T-helper 9 cell (primary cell): ENCODE measurements at places on chromosomes 7 and 10.

- DNase-seq = no peak
Measured at GRCh38 chr10:5765617-5766016, 47.6 kb downstream of the GDI2 start.

DNA sequence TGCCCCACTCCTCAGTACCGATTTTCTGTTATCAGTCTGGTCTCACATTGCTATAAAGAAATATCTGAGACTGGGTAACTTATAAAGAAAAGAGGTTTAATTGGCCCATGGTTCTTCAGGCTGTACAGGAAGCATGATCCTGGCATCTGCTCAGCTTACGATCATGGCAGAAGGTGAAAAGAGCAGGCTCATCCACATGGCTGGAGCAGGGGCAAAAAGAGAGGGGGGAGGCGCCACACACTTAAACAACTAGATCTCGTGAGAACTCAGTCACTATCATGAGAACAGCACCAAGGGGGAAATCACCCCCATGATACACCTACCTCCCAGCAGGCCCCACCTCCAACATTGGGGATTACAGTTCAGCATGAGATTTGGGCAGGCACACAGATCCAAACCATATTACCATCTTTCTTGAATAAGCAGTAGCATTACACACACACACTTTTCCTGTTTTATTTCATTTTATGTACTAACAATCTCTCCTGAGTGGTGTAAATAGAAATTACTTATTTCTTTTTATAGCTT is 53.3 kb downstream of the TRIM24 start:
- DNase-seq = no peak

DNA sequence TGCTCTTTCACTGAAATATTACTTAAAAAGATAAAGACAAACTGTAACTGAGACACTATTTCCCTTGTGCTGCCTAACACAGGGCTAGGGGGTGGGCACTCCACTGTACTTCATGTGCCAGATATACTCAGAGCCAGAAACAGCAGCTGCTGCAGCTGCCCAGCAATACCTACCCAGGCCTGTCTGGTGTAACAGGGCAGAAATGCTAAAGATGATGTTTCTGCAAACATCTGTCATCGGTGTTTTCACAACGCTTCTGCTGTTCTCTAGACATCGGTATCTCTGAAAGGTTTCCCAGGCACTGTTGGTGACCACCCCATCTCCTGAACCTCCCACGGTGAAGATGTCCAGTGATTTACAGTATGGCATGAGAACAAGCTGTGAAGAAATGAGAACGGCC is 42.7 kb downstream of the LAMB1 start:
- no peak for DNase-seq

DNA sequence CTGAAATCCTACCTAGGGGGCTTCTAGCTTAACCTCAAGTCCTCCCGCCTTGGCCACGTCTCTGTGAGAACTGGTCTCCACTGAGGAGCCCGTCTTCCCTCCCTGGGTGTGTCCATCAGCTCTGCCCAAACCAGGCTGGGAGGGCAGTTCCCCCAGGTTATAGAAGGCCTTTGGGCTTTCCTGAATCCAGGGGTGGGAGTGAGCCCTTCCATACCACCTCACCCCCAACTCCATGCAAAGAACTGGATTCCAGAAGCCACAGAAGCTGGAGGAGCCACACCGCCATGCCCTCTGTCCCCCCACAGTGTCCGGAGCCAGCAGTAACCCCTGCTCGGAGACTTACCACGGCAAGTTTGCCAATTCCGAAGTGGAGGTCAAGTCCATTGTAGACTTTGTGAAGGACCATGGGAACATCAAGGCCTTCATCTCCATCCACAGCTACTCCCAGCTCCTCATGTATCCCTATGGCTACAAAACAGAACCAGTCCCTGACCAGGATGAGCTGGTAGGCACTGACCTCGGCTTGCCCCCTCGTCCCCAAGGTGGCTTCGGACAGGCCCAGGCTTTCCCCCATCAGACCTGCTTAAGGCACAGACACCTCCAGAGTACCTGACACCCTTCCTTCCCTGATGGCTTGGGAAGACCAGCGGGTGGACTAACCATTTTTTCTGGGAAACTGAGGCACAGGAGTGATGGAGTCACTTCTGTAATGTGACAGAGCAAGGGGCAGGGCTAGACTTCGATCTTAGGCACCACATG is 4.7 kb downstream of the CPA1 start:
- no peak for DNase-seq

DNA sequence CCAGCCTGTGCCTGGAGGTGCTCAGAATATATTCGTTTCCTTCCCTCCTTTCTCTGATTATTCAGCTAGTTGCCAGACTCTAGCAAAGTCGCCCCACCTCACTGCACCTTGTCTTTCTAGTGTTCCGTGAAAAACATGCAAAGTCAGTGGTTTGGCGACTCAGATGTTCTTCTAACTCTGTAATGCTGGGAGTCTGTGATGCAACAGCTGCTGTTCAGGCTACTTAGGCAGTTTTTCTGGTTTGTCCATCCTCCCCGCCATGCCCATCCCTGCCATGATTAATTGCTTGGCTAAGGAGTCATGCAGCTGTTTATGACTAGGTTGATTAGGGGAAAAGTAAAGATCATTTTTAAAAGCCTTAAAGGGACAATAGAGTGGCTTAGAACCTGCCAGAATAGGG is 99.4 kb downstream of the MTPN start:
- DNase-seq = no peak

- no peak for DNase-seq
Measured at GRCh38 chr7:30865821-30866220, 45.8 kb upstream of the AQP1 start.
